ENCODE measurements at places on chromosomes 6 and 20.
A peak's percentile ranks its signal among the peaks of the same experiment; 100 is the strongest.

GRCh38 chr6:34549026-34549803, 6.9 kb downstream of the SPDEF start:
- DNase-seq, result no peak

- DNase-seq, result no peak
Measured at GRCh38 chr20:51494241-51495110, 48.0 kb downstream of the NFATC2 start.

- DNase-seq, result no peak
Measured at GRCh38 chr6:30113841-30114240, 951 bp upstream of the TRIM31 start.

DNA sequence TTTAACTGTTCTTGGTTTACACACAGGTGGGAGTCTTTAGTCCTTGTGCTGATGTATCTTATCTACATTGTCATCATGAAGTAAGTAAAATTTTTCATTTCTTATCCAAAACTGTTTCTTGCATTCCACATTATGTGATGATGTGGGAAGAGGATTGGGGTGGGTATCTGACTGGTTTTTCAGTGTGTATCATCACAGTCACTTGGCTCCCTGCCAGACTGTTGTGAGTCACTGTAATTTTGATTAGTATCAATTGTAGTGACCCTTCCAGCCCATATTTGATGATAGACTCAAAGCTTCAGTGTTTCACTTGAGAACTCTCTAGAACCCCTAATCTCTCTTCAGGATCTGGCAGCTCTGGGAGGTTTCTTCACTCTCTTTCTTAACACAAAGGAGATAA, 84.5 kb upstream of the RIN2 start:
- no peak for DNase-seq

- peak; percentile 94 for DNase-seq
Measured at GRCh38 chr6:142944124-142945048, 590 bp downstream of the HIVEP2 start.

DNA sequence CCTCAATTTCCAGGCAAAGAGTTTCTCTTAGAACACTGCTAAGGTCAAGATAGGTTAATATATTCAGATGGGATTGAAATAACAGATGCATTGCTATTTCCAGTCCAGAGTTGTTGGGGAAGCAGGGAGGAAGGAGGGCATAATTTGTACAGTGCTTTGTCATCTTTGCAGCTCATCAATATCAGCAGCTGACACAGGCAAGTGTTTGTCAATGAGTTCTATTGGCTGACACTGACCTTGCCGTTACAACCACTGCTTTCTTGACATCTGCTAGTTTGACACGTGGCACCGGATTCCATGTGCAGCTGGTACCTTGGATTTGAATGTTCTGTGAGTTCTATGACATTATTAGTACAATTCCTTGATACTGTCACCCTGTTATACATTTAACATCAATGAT, 28.0 kb upstream of the MLIP start:
- no peak for DNase-seq

GRCh38 chr6:145948328-145948727, 15.8 kb downstream of the SHPRH start:
- DNase-seq, result no peak

DNA sequence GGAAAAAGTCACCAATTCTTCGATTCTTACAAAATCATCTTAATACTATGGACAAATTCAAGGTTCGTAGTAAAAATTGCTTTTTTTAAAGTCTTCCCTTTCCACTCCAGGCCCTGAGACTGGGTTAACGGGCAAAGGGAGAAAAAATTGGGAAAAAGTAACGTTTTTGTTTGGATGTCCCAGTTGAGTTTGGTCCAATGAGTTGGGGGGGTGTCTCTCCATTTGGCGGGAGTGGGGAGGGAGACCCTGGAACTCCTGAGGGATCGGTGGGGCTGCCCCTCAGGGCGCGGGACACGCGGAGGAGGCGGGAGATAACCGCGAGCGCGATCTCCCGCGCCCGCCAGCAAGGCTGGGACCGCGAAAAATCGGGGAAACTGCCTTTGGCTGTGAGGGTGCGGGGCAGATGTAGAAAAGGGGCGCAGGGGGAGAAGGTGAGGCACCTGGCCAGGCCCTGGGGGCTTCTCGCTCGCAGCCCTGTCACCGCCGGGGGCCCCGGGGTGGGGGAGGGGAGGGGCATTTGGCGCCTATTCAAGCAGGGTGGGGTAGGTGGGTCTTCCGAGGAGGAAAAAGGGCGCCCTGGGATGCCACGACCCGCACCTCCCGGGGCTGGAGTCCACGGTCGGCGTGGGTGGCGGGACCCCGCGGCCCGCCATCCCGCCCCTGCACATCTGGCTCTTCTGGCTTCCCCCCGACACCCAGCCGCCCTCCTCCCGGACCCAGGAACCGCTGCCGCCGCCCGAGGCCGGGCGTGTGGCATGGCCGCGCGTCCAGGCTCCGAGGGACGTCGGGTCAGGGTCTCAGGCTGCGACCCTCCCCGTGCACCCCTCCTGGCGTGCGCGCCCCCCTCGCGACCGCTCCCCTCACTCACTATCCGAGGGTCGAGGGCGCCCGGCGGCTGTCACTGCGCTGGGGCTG, 595 bp downstream of the FBXO5 start:
- DNase-seq, result peak; percentile 50

GRCh38 chr6:16326531-16326930, 88.1 kb downstream of the GMPR start:
- DNase-seq, result no peak

- no peak for DNase-seq
Measured at GRCh38 chr6:155031091-155031490, 36.0 kb downstream of the TIAM2 start.

GRCh38 chr20:64131406-64131805, 24.0 kb upstream of the NPBWR2 start:
- no peak for DNase-seq

- DNase-seq, result no peak
Measured at GRCh38 chr20:59232618-59233017, 67.8 kb upstream of the EDN3 start.

DNA sequence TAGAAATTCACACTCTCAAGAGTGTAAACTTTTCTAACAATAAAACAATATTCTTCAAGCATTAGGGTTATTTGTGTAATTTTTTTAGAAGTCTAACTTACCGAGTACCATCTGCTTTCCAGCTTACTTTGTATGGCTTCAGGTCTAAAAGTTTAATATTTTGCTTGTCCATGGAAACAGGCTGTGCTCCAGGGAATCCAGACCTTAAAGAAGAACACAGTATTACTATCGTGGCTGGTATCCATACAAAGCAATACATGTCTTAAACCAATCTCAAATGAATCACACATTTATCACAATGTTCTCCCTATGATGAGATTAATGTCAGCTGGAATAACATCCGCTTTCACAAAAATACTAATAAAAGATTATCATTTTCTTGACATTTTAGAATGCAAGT, 73.0 kb downstream of the RNGTT start:
- no peak for DNase-seq

GRCh38 chr20:36957875-36958667, 6.6 kb upstream of the SAMHD1 start:
- DNase-seq, result no peak
